Neuronal stem cell (in vitro differentiated cells): ENCODE measurements at places on chromosomes 11 and 22.

- DNase-seq = no peak
These were observed 23.9 kb upstream of the SWAP70 start for GRCh38 chr11:9639985-9640384.

DNA sequence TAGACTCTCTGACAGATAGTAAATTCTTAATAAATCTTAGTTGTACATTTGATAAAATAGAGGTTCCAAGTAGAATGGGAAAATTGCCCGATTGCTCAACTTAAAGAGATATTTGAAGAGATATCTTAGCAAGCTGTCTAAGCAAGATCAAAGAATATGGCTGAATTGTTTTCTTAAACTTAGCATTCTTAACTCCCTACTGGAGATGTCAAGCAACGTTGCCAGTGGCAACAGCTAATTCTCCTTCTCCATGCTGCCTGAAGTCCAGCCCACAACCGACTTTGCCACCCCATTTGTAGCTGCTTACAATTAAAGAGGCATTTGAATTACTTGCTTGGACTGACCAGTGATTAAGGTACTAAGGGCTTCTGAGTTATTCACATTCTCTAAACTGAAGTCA, 94.4 kb downstream of the FAM181B start:
- no peak for DNase-seq

- no peak for DNase-seq
These were observed 19.0 kb downstream of the SMCO4 start for GRCh38 chr11:93524173-93524536.

DNA sequence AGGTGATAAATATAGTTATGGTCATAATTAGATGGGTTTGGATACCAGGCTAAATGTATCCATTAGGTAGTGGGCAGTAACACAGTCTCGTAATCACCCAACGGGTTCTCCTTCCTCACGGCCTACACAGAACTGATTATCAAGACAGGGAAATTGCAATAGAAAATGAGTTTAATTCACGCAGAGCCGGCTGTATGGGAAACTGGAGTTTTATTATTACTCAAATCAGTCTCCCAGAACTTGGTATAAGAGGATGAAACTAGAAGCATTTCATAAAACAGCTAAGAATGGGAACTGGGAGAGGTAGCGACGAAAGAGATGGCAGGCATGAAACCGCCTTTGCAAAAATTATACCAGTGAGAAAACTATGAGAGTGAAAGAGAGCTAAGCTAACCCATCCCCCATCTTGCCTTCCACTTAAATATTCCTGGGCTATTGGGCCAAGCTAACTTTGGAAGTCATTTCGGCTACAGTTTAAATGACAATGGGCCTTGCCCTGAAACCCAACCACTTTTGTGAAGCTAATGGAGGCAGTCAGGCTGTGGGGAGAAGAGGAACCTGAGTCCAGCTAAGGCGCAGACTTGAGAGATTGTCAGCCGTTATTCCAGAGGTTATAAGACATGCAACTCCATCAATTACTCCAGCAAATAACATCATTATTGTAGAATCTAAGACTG, 29.6 kb downstream of the CTSC start:
- DNase-seq = no peak

DNA sequence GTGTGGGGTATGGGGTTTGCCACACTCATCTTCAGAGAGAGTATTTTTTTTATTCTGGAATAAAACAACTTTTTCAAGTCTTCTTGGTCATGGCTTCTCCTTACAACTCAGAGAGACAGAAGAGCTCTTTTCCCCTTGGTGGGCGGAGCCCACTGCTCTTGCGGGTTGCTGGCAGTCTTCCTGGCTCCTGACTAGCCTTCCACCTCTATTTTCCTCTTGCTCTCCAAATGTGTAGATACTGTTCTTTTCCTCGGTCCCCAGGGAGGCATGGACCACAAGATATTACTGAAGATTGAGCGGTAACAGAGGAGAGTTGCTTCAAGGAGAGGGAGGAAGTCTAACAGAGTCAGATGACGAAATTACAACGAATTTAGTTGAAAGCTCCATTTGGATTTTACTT, 210.6 kb downstream of the NTM start:
- DNase-seq = no peak

- no peak for DNase-seq
These were observed 72.9 kb upstream of the WNT7B start for GRCh38 chr22:46049726-46050450.

GRCh38 chr11:66130978-66131377, 60.9 kb downstream of the PACS1 start:
- DNase-seq = no peak

DNA sequence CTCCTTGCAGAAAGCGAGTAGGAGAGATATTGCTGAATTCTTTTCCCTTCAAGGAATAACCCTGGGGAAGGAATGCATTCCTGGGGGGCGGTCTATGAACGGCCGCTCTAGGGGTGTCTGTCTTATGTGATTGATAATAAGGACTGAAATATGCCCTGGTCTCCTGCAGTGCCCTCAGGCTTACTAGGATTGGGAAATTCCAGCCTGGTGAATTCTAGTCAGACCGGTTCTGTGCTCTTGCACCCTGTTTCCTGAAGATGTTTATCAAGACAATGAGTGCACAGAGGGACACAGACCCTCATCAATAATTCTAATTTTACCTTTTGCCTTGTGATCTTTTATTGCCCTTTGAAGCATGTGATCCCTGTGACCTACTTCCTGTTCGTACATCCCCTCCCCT, 140.7 kb downstream of the LUZP2 start:
- no peak for DNase-seq

DNA sequence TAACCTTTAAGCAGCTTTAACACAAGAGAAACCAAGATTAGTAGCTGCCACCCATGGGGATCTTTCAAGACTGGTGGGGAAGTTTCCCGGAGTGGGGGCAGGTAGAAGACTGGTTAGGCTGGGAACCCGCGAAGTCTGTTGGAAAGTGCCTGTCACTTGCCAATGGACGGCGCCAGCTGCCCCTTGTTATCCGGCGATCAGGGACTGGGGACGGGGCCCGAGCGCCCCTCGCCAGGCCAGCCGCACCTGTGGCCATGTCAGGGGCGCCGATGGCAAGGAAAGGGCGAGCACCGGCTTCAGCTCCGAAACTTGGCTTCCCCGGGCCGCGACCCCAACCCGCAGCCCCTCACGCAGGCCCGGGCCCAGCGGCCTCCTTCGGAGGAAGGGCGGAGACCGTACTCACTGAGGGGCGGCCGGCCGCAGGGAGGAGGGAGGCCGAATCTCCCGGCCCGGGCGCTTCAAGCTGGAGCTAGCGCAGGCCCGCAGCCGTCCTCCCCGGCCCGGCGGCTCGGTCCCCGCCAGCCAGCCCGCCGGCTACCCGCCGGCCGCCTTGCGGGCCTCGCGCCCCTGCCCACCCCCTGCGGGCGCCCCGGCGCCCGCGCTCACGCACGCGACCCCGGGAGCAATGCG, 539 bp downstream of the EIF4ENIF1 start:
- peak; percentile 27 for DNase-seq

DNA sequence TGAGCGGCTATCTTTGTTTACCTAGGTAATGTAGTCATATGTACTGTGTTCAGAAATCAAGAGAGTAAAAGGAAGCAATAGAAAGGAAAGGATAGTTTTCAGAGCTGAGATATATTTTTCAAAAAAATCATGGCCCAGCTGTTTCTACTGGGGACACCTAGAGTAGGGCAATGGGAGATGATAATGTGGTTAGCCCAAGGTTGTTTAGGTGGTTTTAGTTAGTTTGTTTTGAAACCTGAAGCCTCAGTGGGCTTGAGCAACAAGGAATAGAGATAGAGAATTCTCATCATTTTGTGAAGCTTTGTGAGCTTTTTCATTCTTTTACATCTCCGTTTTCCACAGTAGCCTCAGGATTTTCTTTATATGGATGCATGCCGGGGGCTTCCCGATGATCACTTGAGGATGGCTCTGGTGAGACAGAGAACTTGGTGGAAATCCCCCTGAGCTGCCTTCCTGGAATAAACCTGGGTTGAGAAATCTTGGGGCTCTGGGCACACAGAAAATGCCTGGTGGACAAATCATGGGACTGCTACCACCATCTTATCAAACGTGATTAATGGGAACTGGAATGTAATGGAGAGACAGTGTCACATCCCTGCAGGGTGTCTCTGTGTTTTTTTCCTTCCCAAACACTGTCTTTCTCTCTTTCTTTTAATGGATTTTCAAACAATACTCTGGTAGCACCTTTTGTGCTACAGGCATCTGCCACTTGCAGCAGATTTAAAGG, 49.0 kb downstream of the ARHGAP42 start:
- DNase-seq = no peak

GRCh38 chr22:27980424-27981148, 61.5 kb upstream of the PITPNB start:
- no peak for DNase-seq

GRCh38 chr11:118605116-118605867, 2.1 kb upstream of the PHLDB1 start:
- no peak for DNase-seq

DNA sequence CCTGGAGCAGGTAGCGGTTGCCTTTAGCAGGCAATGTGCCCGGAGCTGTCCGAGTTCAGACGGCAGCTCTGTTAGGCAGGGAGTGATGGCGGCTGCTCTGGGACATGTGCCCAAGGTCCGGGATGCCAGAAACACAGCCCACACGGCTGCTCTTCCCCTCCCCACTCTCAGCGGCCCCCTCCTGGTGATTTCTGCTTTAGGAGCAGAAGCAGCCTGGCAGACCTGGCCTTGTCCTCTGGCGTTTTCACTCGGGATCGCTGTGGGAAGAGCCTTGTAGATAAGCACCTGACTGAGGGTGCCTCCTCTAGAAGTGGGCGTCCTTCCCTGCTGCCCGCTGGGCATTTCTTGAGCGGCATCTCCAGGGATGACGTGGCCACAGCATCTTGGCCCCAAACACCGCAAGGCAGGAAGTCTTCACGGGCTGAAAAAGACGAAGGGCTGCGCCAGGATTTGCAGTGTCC, 392.2 kb downstream of the TBC1D22A start:
- no peak for DNase-seq

DNA sequence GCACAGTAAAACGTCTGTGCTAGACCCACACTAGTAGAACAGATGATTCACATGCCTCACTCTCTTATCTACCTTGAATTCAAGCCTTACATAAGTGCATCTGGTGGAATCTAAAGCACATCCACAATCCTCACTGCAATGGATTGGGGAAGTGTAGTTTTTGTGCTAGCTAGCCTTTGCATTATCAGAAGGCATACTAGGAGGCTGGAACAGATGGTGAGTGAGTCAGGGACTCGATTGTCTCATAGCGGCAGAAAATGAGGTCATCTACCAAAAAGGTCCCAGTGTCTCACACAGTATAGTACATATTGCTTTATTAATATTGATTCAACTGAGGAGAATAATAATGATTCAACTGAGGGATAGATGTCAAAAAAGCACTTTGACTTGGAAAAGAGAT, 9.3 kb downstream of the MSANTD4 start:
- no peak for DNase-seq

GRCh38 chr22:49415151-49415951, 412.3 kb downstream of the BRD1 start:
- DNase-seq = no peak

DNA sequence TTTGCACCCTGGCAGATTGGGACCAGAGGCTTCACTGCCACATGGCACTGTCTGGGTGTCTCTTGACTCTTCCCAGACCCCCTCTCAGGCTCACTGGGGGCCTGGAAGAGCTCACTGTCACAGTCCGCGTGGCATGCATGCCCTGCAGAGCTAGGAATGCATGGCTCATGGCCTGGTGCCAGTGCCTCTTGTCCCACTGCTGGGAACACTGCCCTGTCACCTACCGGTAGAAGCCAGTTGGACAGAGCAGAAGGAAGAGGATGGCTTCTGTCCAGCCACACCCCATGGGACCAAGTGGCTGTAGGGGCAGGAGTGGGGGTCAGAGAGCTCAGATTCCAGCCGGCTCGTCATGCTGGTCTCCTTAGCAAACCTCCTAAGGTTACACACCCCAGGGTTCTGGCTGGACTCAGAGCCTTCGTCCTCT, 29.7 kb downstream of the MB start:
- no peak for DNase-seq

GRCh38 chr11:47511917-47512316, 41.0 kb downstream of the CELF1 start:
- DNase-seq = no peak

DNA sequence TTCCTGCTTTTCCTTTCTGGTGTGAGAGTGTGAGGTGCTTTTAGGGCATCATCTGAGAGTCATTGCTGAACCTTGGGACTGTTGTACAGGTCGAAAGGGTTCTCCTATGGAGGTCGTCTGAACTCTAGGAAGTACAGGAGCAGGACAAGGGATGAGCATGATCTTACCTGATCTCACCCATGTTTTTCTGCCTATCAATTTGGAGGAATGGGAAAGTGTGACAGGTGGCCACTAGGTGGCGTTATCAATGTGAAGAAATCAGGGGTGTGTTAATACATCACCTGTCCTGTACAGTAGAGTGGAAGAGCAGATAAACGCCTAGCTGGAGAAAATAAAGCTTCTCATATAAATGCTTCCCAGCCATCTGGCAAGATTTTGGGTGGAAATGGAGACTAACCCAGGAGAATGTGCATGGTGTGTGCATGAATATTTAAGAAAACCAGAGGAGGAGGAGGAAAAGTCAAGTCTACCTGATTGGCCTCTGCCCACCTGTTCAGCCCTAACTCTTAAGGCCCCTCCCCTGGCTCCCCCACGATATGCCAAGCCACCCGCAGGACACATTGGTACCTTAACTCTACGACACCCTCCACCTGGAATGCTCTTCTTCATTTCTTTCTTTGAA, 72.0 kb upstream of the NARS2 start:
- DNase-seq = peak; percentile 46

- DNase-seq = no peak
These were observed 12.3 kb downstream of the MB start for GRCh38 chr22:35604621-35605368.

- no peak for DNase-seq
These were observed 29.1 kb upstream of the FGF19 start for GRCh38 chr11:69732910-69733309.

DNA sequence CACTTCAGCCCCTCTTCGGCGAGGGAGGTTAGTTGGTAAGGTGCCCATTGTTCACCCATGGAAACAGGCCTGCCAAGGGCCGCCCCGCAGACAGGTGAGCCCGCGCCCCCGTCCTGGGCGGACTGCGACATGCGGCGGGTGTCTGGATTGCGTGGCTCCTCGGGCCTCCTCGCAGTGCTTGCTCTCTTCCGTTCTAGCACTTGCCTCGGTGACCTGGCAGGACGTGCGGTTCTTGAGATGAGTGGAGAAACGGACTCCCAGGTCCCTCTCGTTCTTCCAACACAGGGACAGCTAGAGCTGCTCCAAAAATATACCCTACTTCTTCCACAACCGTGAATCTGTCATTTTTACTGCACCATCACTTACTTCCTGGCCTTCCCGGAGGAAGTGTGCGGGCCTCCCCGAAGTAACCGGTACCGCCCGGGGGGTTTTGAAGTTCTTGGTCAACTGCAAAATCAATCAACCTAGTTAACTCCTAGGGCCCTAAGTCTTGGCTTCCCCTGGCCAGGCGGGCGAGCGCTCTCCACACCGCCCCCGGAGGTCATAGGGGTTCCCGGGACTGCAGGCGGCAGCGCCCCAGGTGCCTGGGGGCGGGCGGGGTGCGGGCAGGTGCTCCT, 745 bp upstream of the ZBTB44 start:
- DNase-seq = no peak
